Epithelial cell of esophagus (primary cell): ENCODE measurements at places on chromosomes 13 and 19.

DNA sequence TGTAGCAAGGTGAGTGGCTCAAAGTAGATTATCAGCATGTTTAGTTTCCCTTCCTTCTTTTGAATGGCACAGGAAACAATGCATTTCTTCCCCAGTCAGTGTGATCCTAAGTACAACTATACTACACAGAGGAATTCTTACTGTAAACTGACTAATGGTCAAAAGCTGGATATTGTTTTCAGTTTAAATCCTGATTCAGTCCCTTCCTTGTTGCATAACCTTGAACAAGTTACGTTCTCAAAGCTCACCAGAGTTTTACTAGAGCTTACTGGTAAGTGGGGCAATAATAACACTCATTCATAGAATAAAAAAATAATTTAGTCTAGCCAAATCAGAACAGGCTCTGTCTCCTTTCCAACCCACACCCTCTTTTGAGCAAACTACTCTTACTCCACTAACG, 180.1 kb downstream of the POSTN start:
- DNase-seq = peak; percentile 61

GRCh38 chr19:1698636-1699035, 46.2 kb upstream of the TCF3 start:
- no peak for DNase-seq

DNA sequence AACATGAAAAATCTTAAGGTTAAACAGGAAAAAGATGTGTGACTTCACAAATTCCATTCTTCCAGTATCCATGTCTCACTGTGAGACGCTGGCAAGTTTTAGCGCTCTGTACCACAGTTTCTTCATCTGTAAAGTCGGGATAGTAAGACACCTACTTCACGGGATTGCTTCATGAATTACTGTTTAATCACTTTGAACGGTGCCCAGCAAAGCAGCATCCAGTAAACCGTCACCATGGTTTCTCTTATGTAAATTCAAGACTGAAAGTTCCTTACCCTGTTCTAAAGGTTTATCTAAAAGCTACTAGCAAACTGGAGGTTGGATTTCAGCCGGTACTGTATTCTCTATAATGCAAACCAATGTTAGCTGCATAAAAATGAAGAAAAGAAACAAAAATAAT, 53.5 kb downstream of the KATNAL1 start:
- no peak for DNase-seq

GRCh38 chr13:29160862-29161261, 340.7 kb downstream of the MTUS2 start:
- DNase-seq = no peak

DNA sequence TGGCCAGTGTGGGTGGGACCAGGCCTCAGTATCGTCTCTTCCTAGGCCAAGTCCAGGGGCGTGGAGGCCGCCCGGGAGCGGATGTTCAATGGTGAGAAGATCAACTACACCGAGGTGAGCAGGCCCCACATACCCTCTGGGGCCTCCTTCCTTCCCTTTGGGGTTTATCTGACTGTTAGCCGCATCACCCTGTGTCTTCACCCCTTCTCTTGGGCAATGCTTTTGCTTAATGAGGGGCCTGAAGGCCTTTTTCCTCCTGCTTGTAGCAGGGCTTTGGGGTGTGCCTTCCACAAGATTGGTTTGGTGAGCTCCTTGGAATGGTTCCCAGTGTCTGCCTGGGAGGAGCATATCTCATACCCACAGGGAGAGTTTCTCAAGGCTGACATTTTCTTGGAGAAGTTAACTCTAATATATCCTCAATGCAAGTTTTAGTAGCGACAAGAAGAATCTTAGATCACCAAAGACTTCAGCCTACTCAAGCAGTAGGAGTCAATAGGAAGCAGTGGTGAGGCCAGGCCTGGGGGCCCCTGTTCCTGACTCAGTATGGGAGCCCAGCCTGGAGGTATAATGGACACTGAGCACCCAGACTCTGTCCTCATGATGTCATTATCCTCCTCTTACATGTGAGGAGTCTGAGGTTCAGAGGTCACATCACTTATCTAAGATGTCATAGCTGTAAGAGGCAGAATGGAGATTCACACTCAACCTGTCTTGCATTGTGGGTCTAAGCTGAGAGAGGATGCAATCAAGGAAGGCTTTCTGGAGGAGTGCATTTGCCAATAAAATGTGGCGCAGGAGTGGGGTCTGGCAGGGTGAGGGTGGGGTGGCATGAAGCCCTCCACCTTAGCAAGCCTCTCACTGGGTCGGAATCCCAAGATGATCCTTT, 2.0 kb downstream of the GPI start:
- DNase-seq = peak; percentile 46

- peak; percentile 75 for DNase-seq
These were observed 12.7 kb downstream of the DOT1L start for GRCh38 chr19:2176337-2176994.

- no peak for DNase-seq
These were observed 1274.1 kb upstream of the SPRY2 start for GRCh38 chr13:81615031-81615430.

DNA sequence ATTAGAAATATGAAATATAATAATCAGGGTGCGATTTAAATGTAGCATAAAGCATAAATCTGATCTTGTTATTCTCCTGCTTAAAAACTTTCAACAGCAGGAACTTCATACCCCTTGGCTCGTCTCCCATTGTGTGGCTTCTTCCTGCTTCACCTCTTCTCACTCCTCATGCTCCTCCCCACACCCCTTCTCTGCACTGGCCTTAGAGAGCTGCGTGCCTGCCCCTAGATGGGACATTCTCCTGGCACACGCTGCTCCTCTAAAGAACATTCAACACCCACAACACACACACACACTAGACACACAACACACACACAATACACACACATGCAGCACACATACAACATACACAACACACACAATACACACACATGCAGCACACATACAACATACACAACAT, 104.6 kb upstream of the RAP2A start:
- DNase-seq = no peak

GRCh38 chr19:38425810-38426466, at the start of gene RASGRP4:
TSS of gene RASGRP4 (minus strand) at chr19:38426219. CDS start at chr19:38426091, 128 bp downstream.
- no peak for DNase-seq

DNA sequence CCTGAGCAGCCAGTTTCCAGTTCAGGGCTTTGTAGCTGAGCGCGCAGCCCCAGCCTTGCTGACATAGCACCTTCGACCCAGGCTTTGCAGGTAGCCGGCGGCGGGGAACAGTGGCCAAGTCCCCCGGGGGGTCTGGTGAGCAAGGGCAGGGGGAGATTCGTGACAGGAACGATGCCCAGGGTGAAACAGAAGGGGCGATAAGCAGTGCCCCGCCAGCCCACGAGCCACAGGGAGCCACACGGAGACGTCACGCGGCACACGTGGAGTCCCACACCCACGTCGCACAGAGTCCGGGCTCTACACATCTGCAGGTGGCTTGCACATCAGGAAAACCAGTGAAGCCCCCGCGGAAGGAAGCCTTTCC, 127.2 kb downstream of the SOX1 start:
- no peak for DNase-seq

GRCh38 chr19:40804783-40805242, 5.8 kb downstream of the EGLN2 start:
- DNase-seq = no peak

GRCh38 chr13:33053397-33054066, 37.3 kb downstream of the KL start:
- DNase-seq = no peak

- peak; percentile 27 for DNase-seq
These were observed 200.9 kb upstream of the TMTC4 start for GRCh38 chr13:100875392-100876043.

- no peak for DNase-seq
These were observed 306.4 kb upstream of the ARGLU1 start for GRCh38 chr13:106874323-106874722.

GRCh38 chr13:102875256-102875655, 29.4 kb downstream of the ERCC5 start:
- no peak for DNase-seq

DNA sequence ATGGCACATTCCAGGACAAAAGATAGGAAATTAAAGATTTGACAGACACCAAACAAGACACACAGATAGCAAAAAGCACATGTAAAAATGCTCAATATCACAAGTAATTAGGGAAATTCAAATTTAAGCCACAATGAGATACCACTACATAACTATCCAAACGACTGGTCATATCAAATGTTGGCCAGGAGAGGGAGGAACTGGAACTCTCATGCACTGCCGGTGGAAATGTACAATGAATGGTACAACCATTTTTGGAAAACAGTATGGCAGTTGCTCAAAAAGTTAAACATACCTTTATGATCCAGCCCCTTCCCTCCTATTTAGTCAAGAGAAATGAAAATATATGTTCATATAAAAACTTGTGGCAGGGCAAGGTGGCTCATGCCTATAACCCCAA, 36.8 kb upstream of the CYP2S1 start:
- DNase-seq = peak; percentile 23

DNA sequence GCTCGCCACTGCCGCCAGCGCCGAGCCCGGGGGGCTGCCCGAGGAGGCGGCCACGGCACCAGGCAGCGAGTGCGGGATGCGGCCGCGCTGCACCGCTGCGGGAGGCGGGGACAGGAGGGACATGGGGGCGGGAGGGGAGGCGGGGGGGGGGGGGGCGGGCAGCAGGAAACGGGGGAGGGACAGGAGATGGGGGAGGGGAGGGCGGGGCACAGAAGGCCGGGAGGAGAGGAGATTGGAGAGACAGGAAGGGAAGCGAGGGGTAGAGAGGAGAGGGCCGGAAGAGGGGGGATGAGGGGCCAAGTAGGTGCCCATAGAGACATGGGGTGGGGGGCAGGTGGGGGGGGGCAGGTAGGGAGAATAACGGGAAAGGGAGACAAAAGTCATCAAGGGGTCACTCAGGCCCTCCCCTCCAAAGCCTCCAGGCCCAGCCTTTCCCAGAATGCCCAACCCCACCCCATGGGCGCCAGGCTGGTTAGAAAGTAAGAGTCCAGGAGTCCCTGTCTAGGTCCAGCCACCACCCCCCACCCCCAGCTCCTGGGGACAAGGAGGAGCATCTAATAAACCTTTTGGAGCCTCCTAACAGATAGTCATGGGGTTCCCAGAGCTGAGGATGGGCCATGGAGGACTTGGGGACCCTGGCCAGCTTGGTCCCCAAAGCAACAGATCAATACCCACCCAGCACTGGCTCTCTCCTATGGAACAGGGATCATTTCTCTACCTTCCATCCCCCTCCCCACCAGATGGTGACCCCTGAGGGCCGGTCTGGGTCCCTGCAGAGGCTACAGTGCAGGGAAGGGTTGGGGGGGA, 9.5 kb downstream of the NR2F6 start:
- peak; percentile 32 for DNase-seq

DNA sequence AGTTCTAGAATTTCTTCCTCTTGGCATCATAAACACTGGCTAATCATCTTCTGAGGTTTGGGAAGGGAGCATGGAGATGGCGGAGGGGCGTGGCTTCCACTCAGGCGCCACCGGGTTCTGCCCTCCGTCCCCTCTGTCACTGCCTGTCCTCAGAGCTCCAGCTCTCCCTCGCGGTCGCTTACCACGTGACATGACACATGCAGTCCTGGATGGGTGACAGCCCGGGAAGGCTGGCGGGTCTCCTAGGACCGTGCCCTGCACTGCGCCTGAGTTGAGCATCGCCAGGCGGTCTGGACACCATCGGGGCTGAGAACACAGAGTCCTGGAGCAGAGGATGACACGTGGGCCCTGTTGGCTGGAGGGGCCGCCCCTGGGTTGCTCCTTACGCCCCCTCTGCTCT, 123.3 kb downstream of the RAB20 start:
- no peak for DNase-seq

GRCh38 chr13:95477187-95477586, 75.3 kb upstream of the CLDN10 start:
- DNase-seq = no peak

GRCh38 chr19:6958791-6959190, 62.4 kb downstream of the MBD3L2B start:
- DNase-seq = no peak

GRCh38 chr13:60392131-60392530, 4.9 kb upstream of the TDRD3 start:
- no peak for DNase-seq

GRCh38 chr13:113147206-113147605, 11.2 kb upstream of the PROZ start:
- DNase-seq = no peak

DNA sequence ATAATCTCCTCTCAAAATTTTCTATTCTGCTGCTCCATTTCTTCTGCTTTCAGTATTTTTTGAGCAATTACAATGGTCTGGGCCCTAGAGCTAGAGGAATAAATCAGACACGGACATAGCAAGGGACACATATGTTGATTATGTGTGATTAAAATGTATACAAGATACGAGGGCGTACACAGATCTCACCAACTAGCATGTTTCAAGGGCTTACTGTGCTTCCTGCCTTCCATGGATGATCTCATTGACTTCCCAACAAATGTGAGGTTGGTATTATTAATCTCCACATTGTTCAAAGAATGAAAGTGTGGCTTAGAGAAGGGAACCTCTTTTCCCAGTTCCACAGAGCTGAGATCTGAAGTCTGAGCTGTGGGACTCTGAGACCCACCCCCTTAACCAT, 9.1 kb downstream of the PLD3 start:
- no peak for DNase-seq

GRCh38 chr13:100306030-100306429, 217.1 kb downstream of the PCCA start:
- DNase-seq = no peak

- DNase-seq = no peak
These were observed 4.4 kb upstream of the LILRA5 start for GRCh38 chr19:54317108-54317964.

- no peak for DNase-seq
These were observed 25.3 kb upstream of the MIER2 start for GRCh38 chr19:369876-370275.

- DNase-seq = no peak
These were observed 1.3 kb upstream of the C3 start for GRCh38 chr19:6721773-6722172.

- DNase-seq = peak; percentile 67
These were observed 22.4 kb downstream of the CPT1C start for GRCh38 chr19:49713236-49713845.

DNA sequence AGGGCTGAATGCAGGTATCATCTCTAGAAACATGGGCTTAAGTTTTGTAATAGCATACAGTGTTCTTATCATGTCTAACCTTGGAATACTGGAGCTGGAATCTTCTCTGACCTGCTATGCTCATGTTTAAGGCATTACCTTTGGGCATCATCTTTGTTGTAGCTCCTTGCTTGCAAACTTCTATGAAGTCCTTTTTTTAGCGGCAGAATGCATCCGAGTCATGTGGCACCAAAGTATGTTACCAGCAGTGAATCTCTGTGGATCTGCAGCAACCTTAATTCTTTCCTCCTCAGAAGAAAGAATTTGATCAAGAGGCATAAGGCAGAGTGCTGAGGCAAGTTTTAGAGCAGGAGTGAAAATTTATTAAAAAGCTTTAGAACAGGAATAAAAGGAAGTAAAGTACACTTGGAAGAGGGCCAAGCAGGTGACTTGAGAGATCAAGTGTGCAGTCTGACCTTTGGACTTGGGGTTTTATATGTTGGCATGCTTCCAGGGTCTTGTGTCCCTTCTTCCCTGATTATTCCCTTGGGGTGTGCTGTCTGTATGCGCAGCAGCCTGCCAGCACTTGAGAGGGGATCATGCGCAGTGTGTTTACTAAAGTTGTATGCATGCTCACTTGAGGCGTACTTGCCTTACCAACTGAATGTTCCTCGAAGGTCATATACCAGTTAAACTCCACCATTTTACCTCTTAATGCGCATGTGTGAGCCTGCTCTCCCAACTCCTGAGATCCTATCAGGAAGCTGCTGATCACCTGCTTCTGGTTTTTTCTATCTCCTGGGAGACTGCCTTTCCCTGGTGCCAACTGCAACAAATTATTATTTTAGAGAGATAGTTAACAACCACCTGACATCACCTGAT, 115.5 kb downstream of the LACC1 start:
- DNase-seq = no peak

GRCh38 chr13:110713981-110714796, 689 bp downstream of the ING1 start:
- DNase-seq = peak; percentile 69
